ENCODE measurements at places on chromosomes 7 and 10.

- H3K27ac ChIP-seq = no peak overlapping the region
- H3K36me3 ChIP-seq = no peaks in the 10 kb centered on the region
- H3K4me1 ChIP-seq = no peaks in the 10 kb centered on the region
- no peak for DNase-seq
These were observed 24.0 kb downstream of the COL26A1 start for GRCh38 chr7:101386558-101387231.

DNA sequence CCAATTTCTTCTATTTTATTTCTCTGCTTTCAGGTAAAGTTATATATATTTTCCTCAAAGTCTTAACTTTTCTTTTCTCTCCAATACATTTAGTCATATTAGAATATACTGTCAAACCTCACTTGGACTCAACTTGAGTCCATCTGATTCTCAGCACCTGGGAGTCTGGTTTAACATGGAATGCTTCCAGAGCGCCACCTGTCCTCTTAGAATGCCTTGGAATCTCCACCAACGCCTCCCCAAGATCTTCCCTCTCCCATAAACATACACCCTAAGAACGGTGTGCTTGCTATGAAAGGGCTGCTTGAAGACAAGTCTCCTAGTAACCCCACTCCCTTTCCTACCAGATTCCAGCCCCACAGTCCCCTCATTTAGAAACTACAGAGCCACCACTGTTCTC is 229.1 kb upstream of the MKLN1 start:
- DNase-seq = no peak
- H3K36me3 ChIP-seq = peaks cover 91% of the 10 kb centered on the region

DNA sequence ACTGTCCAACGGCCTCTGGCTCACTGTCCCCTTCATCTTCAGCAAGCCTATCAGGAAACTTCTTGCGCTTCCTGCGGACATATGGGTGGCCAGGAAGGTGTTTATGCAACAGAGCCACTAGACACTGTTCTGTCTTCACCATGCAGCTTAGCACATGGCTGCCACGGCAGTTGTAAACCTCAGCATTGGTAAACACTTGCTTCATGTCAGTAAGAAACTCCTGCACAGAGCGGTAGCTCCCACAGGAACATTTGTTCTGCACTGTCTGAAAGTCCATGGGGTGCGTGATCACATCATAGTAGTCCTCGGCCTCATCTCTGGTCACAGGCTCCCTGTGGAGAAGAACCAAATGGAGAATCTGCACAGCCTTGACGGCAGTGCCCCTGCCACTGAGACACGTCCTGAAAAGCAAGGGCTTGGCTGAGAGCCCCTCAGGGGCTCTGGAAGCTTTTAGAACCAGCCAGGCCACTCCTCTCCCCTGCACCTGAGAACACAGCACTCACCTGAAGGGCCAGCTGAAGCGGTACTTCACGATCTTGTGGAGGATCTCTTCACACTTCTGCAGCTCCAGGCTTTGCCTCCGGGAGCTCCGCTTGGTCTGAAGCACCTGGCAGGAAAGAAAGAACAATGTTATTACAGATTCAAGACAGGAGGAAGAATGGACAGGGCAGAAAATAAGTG is 8.8 kb downstream of the FZD9 start:
- H3K36me3 ChIP-seq = peaks cover 58% of the 10 kb centered on the region
- H3K4me3 ChIP-seq = no peak overlapping the region
- no peak for DNase-seq
- H3K4me1 ChIP-seq = peaks cover 8% of the 10 kb centered on the region
- no peaks in the 10 kb centered on the region for H3K27me3 ChIP-seq

GRCh38 chr10:101774589-101775272 is 1.2 kb downstream of the FGF8 start:
- peaks cover 77% of the 10 kb centered on the region for H3K27me3 ChIP-seq
- H3K4me3 ChIP-seq = peak overlapping the region; percentile 38
- peaks cover 19% of the 10 kb centered on the region for H3K4me1 ChIP-seq
- peak overlapping the region; percentile 55 for H3K27ac ChIP-seq
- H3K36me3 ChIP-seq = peaks cover 2% of the 10 kb centered on the region
- no peak for DNase-seq

- peaks cover 9% of the 10 kb centered on the region for H3K36me3 ChIP-seq
- no peak overlapping the region for H3K27ac ChIP-seq
- DNase-seq = no peak
- peak overlapping the region; percentile 85 for H3K4me3 ChIP-seq
- H3K4me1 ChIP-seq = peaks cover 30% of the 10 kb centered on the region
These were observed 2.4 kb downstream of the MKI67 start for GRCh38 chr10:128123846-128124245.

DNA sequence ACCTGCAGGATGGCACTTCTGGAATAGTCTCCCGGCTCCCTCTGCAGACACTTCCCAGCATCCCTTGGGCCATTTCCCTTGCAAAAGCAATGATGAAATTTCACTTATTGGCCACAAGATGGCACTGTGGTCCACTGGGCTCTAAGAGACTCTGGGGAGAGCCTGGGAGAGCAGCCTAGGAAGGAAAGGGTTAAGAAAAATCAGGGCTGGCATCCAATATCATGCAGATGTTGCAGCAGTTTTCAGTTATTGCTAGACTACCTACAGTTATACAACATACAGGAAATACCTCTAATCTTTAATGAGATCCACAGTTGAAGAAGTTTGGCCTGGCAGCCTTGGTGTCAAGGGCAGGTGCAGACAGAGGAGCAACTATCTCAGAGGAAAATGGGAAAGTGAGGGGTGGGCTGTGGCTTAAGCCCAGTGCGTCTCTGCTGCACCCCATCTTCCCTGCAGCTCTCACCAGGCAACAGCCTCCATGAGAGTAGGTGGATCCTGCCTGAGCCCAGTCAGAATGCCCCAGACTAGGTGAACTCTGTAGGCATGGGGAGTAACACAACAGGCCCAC is 100.2 kb upstream of the PRSS58 start:
- peaks cover 28% of the 10 kb centered on the region for H3K4me1 ChIP-seq
- peaks cover 13% of the 10 kb centered on the region for H3K27me3 ChIP-seq

GRCh38 chr10:91190388-91190870 is 30.0 kb upstream of the PCGF5 start:
- no peak overlapping the region for H3K4me3 ChIP-seq
- peak overlapping the region; percentile 27 for H3K27ac ChIP-seq
- DNase-seq = no peak
- no peaks in the 10 kb centered on the region for H3K27me3 ChIP-seq
- H3K36me3 ChIP-seq = peaks cover under 1% of the 10 kb centered on the region

- peaks cover 1% of the 10 kb centered on the region for H3K36me3 ChIP-seq
- peaks cover 5% of the 10 kb centered on the region for H3K4me1 ChIP-seq
- peak overlapping the region; percentile 26 for H3K27ac ChIP-seq
These were observed 41.5 kb upstream of the ZNF32 start for GRCh38 chr10:43689955-43690771.

All from central memory CD8-positive, alpha-beta T cell (primary cell).